ENCODE measurements at places on chromosomes 16 and 17. TPM values are rescaled to one million over a fixed set of nuclear protein-coding genes. Genes with fewer than 3 reads are reported as not detected.

ACSM2A gene
- total RNA-seq = not detected

SRCAP gene
- 54.3 TPM for total RNA-seq

GLTPD2 gene
- total RNA-seq = not detected

C1QTNF8 gene
- total RNA-seq = not detected

MSRB1 gene
- total RNA-seq = 34.1 TPM

SHISA6 gene
- 2.7 TPM for total RNA-seq

GRCh38 chr17:8430966-8431365 lies 4.7 kb upstream of the NDEL1 start:
- H3K27me3 ChIP-seq = no peaks in the 10 kb centered on the region
- no peak overlapping the region for H3K27ac ChIP-seq

DNA sequence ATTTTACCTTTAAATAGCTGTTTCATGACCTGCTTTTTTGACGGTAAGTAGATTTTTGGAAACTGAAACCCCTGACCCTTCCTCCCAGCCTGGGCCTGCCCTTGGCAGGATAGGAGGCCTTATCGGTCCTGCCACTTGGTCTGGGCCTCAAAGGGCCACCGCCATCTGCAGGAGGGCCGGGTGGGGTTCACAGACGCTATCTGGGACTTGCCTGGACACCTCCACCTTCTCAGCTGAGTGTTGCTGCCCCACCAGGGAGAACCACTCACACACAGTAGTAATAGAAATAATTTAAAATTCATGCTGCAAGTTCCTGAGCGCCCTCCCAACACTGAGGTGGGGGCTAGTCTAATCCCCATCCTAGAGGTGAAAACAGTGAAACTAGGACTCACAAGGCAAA lies 4.6 kb upstream of the NPRL3 start:
- DNase-seq = no peak
- no peak overlapping the region for H3K4me3 ChIP-seq
- no peaks in the 10 kb centered on the region for H3K36me3 ChIP-seq

GRCh38 chr17:48597778-48598631 lies 4.4 kb upstream of the HOXB5 start:
- no peaks in the 10 kb centered on the region for H3K36me3 ChIP-seq
- H3K27ac ChIP-seq = no peak overlapping the region
- H3K27me3 ChIP-seq = peaks cover 96% of the 10 kb centered on the region
- H3K4me3 ChIP-seq = peak overlapping the region; percentile 29

DNA sequence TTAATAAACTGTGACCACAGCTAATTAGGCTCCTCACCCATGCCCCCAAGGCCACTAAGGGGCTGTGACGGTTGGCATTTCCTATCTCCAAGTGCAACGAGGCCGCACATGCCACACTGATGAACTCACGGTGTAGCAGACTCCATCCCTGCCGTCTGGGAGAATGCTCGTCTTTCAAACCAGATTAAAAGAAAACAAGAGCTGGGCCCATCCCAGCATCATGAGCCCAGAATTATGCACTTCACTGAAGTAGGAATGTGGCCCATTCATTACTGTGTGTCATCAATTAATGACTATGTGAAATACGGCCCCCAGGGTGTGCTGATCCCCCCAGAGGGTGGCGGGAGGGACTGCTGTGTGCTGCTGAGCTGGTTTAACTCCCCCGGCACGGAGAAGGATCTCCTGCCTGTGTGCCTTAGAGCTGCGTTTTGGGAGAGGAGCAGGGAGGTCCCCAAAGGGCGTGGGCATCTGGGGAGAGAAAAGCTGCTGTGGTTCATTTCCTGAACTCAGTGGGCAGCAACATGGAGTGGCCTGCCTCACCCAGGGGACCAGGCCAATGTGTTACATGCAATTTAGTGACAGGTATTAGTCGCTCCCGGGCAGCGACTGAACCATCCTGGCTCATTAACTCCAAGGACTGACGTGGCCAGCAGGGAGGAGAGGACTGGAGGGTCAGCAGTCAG lies 194.5 kb downstream of the FOXL1 start:
- H3K4me1 ChIP-seq = no peaks in the 10 kb centered on the region
- no peak for DNase-seq
- no peak overlapping the region for H3K27ac ChIP-seq
- no peak overlapping the region for H3K4me3 ChIP-seq

- no peak overlapping the region for H3K4me3 ChIP-seq
- H3K27me3 ChIP-seq = no peaks in the 10 kb centered on the region
- no peak for DNase-seq
These were observed 27.4 kb downstream of the NDEL1 start for GRCh38 chr17:8463099-8463498.

DNA sequence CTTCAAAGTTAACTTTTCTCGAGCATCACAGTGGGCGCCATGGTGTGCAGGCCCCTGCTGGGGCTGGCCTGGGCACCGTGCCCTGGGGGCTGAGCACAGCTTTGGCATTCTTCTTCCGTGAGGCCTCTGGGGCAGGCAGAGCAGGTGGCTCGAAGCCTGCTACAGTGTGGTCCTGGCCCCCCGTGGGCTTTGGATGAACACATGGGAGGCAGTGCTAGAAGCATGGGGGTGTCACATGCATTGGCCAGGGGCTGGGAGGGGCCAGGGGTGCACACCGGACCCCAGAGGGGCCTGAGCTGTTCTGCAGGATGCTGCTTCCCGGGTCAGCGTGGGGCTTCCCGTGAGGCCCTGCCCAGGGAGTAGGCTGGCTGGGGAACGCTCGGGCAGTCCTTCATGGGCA lies 12.1 kb upstream of the C16orf74 start:
- no peaks in the 10 kb centered on the region for H3K36me3 ChIP-seq
- no peak overlapping the region for H3K27ac ChIP-seq
- H3K4me3 ChIP-seq = no peak overlapping the region
- 0 out of 2 replicates have a peak, but pooled peaks cover 2% of the 10 kb centered on the region for H3K27me3 ChIP-seq
- DNase-seq = no peak
- peaks cover 7% of the 10 kb centered on the region for H3K4me1 ChIP-seq

GRCh38 chr17:27477050-27477888 lies 21.0 kb downstream of the KSR1 start:
- H3K4me1 ChIP-seq = peaks cover 22% of the 10 kb centered on the region
- no peaks in the 10 kb centered on the region for H3K36me3 ChIP-seq

GRCh38 chr16:48562475-48562874 lies 47.5 kb downstream of the N4BP1 start:
- H3K4me3 ChIP-seq = no peak overlapping the region
- H3K36me3 ChIP-seq = peaks cover 11% of the 10 kb centered on the region
- H3K27ac ChIP-seq = no peak overlapping the region
- peaks cover 3% of the 10 kb centered on the region for H3K4me1 ChIP-seq

DNA sequence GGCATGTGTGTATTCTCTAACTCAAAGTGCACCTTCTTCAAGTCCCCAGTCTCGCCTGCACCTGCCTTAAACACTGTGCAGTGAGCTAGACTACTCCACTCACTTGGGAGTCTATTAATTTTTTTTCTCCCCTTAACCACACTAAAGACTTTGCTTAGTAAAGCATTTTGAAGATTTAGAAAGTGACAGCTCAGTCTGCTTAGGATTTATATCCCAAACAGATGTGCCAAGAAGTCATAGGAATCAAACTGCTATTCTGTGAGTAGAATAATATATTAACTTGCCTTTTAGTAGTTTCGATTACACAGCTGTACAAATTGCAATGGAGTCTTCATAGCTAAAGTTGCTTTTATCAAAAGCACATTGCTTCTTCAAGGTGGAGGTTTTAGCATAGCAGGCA lies 47.2 kb upstream of the MED13 start:
- no peaks in the 10 kb centered on the region for H3K4me1 ChIP-seq
- H3K27ac ChIP-seq = no peak overlapping the region
- no peaks in the 10 kb centered on the region for H3K36me3 ChIP-seq
- H3K27me3 ChIP-seq = no peaks in the 10 kb centered on the region
- DNase-seq = no peak
- H3K4me3 ChIP-seq = no peak overlapping the region

DNA sequence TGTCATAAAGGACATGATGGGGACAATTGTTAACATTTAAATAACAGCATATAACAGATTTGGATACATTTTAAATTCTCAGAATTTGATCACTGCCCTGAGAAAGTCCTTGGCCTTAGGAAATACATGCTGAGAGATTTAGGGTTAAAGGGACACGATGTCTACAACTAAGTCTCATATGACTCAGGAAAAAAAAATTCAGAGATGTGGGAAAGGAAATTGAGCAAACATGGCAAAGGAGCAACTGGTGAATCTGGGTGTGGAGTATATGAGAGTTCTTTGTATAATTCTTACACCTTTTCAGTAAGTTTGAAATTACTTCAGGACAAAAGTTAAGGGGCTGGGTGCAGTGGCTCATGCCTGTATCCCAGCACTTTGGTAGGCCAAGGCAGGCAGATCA lies 18.2 kb downstream of the MPP3 start:
- H3K36me3 ChIP-seq = no peaks in the 10 kb centered on the region
- no peak for DNase-seq
- no peak overlapping the region for H3K4me3 ChIP-seq
- H3K27ac ChIP-seq = no peak overlapping the region
- no peaks in the 10 kb centered on the region for H3K27me3 ChIP-seq

DNA sequence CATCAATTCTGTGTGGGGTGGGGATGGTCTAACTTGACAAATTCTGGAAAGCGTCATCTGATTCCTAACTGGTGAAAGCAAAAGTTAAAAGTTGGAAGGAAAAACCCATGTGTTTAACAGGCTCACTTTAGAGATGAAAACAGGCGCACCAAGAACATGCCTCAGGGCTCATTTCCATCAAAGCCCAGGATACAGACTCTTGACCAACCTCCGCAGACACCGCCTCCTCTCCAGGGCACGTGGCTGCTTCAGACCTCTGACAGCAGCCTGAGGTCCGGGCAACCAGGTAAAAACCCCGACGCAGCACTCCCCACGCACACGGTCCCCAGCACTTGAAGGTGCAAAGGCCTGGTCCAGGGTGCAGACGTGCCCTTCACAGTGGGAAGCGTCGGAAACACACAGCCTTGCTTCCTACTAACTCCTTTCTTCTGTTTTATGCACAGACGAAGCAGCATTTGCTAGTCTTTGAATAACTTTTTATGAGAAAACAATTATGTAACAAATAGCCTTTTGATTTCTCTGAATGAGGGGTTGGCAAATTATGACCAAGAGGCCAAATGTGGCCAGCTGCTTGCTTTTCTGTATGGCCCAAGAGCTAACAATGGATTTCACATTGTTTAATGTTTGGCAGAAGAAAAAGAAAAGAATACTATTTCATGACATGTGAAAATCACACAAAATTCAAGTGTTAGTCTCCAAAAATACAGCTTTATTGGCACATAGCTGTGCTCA lies 44.2 kb upstream of the TRAP1 start:
- no peak overlapping the region for H3K4me3 ChIP-seq
- no peaks in the 10 kb centered on the region for H3K4me1 ChIP-seq
- peaks cover 8% of the 10 kb centered on the region for H3K36me3 ChIP-seq
- no peaks in the 10 kb centered on the region for H3K27me3 ChIP-seq

GRCh38 chr16:77807-78443 lies at the start of gene MPG:
MPG (plus strand) TSS chr16:78225; CDS start chr16:78310, 85 bp downstream.
- peak within 1 kb of the TSS; percentile 54 for H3K4me3 ChIP-seq
- peak; percentile 87 for DNase-seq
- peaks cover 4% of the 10 kb centered on the region for H3K27me3 ChIP-seq
- no peak within 1 kb of the TSS for H3K27ac ChIP-seq

DNA sequence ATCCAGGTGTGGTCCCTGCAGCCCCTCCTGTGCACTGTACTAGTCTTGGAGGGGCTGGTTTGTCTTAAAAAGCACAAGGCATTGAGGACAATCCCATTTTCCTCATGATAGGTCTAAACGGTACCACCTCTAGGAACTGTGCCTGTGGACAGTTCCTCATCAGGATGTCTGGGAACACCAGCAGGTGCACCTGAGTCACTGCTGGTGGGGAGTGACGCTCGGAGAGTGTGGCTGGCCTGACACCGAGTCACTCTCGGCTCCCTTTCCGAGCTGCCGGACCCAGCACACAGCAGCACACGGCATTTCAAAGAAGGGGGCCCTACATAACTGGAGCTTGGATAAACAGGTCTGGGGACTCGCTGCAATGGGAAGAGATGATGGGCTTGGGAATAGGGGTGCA lies 25.6 kb downstream of the LRRC75A start:
- H3K4me1 ChIP-seq = no peaks in the 10 kb centered on the region
- DNase-seq = no peak
- no peak overlapping the region for H3K4me3 ChIP-seq
- no peaks in the 10 kb centered on the region for H3K36me3 ChIP-seq
- H3K27ac ChIP-seq = no peak overlapping the region

GRCh38 chr17:81566461-81567126 lies 14.4 kb upstream of the FAAP100 start:
- H3K27me3 ChIP-seq = no peaks in the 10 kb centered on the region
- no peak for DNase-seq
- no peak overlapping the region for H3K27ac ChIP-seq
- H3K4me1 ChIP-seq = no peaks in the 10 kb centered on the region
- no peak overlapping the region for H3K4me3 ChIP-seq
- peaks cover 54% of the 10 kb centered on the region for H3K36me3 ChIP-seq

GRCh38 chr16:88442727-88443576 lies 10.1 kb upstream of the ZFPM1 start:
- no peaks in the 10 kb centered on the region for H3K36me3 ChIP-seq
- H3K27me3 ChIP-seq = no peaks in the 10 kb centered on the region
- H3K27ac ChIP-seq = no peak overlapping the region
- no peaks in the 10 kb centered on the region for H3K4me1 ChIP-seq
- no peak overlapping the region for H3K4me3 ChIP-seq

DNA sequence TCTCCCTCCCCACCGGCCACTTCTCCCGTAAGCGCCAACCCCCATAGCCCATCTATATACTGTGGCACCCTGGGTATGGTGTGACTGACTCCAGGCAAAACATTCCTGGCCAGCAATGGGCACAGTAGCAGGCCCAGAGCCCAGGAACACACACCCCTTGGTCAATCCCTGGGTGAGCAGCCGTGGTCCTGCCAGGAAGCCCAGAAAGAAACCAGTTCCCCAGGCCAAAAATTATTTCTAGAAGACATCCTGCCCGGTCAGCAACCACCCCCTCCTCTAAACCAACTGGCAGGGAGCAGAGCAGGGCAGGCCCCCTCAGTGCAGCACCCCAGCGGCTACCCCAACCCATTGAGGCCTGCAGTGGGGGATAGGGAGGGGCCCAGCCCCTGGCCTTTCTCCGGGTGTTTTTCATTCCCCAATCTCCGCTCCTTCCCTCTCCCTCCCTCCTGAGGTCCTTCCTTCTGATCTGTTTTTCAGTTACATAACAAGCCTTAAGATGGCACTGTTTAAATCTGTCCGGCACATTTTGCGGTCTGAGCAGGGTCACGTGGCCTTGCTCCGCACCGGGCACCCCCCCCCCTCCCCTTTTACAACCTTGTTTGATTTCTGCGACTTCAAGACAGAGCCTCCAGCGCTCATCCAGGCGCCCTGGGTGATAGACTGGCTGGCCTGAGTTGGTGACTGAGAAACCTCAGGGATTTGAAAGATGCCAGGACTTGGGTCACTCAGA lies 2.0 kb downstream of the NPTX1 start:
- H3K4me1 ChIP-seq = peaks cover 26% of the 10 kb centered on the region
- DNase-seq = no peak
- H3K36me3 ChIP-seq = no peaks in the 10 kb centered on the region
- no peak overlapping the region for H3K4me3 ChIP-seq
- H3K27ac ChIP-seq = no peak overlapping the region
- peaks cover 82% of the 10 kb centered on the region for H3K27me3 ChIP-seq
